ENCODE measurements at places on chromosomes 16 and 17.

DNA sequence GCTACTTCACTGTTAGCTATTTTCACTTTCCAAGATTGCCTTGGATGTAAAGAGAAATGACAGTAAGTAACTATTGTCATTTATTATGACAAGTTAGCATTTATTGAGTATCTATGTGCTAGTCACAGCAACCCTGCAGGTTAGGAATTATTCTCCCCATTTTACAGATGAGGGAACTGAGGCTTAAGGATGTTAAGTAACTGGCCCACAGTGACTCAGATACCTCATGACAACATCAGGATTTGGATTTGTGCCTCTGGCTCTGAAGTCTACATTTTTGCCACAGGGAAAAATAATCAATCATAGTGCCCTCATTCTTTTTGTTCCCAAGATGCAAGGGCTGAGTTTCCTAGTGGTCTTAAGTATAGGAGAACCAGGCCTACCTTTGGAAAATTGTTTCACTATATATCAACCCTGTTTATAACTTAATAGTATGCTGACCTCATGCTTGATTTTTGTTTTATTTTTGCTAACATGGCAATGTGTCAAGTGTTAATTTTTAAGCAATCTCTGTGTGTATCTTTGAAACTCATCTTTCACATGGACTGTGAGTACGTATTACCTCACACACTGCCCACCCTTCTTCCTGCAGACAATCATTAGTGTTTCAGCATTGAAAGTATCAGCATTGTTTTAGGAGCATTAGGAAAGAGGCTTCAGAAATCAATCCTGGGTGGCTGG is 105.0 kb downstream of the TANGO6 start:
- DNase-seq = no peak

DNA sequence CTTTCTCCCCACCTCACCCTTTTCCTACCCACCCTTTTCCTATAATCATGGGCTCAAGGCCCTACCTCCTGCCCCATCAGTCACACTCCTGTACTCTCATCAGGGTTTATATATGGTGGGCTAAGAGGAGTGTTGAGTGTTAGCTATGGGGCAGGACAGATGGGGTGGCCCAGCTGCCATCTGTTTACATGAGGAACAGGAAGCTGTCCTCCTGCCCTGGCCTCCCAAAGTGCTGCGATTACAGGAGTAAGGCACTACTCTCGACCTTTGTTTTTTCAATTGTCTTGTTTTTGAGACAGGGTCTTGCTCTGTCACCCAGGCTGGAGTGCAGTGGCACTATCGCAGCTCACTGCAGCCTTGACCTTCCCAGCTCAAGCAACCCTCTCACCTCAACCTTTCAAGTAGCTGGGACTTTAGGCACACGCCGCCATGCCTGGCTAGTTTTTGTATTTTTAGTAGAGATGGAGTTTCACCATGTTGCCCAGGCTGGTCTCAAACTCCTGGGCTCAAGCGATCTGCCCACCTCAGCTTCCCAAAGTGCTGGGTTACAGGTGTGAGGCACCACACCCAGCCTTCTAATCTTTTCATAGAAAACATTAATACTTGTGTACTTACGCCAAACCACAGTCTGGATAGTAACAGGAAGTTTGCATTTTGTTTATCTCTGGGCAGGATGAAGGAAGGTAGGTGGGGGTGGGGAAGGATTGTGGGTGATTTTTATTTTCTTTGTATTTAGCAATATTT is 1.6 kb downstream of the TRADD start:
- no peak for DNase-seq

GRCh38 chr16:74524926-74525325 is 82.0 kb downstream of the GLG1 start:
- no peak for DNase-seq

GRCh38 chr17:40350689-40351358 is 13.7 kb downstream of the GJD3 start:
- peak; percentile 69 for DNase-seq

- DNase-seq = no peak
These were observed 1.8 kb upstream of the CBX1 start for GRCh38 chr17:48102798-48103715.

DNA sequence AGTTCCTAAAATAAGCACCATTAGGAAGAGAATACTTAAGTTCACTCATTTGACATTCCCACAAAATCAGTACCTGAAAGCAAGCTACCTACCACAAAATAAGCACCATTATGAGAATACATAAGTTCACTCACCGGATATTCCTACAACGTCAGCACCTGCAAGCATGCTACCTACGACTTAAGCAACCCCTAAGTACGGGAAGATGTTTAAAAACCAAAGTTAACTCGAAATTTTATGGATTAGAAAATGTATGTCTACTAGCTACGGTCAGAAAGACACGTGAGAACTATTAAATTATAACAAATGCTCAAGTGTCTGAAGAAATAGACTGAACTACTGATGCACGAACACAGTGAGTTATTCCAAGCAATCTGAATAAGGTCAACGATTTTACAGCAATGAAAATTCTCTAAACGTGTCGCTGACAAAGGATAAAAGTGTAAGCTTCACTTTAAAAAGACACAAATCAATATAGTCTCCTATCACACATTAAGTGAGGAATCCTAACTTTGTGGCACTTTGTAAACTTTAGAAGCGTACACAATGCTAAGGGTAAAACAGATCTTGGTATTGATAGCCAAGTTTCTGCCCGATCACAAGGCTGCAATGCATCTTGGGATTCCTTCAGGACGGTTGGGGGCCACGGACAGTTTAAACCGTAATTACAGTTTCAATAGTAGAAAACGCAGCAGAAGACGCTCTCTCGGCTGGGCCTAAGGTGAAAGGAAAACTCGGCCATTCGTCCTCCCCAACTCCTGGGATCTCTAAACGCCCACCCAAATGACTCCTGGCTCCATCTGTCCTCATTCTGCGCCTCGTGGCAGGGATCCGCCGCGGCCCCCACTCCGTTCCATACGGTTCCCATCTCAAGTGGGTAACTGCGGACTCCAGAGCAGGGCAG is 1.3 kb downstream of the GSPT1 start:
- peak; percentile 27 for DNase-seq

- no peak for DNase-seq
These were observed 7.2 kb downstream of the SRCIN1 start for GRCh38 chr17:38598536-38598935.

DNA sequence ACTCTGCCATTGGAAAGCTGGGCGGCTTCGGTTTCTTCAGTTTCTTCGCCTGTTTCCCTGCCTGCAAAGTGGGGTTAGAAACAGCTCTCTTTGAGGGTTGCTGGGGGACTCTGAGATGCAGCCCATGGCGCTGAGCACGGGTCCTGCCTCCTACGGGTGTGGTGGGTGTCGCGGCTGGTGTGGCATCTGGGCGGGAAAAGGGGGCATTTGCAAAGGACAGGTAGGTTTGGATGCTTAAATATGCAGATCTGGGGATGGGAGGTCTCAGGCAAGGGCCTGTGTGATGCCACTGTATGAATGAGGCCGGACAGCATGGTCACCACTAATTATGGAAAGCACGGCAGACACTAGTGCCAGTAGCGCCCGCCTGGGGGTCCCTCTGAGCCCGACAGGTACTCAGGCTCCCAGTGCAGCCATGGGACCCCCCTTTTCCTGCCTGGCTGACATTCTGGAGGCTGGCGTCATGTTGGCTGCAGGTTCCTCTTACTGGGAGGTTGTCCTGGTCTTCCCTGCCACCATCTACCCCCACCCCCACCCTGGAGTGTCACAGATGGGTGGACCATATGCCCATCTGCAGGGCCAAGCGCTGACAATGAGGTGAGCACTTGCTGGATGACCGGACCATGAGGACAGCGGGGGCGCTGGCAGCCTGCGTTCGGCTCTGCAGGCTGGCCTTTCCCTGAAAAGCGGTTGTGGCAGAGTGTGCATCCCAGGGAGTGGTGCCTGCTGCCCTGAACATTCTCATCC is 237.7 kb downstream of the SEC14L1 start:
- DNase-seq = no peak

DNA sequence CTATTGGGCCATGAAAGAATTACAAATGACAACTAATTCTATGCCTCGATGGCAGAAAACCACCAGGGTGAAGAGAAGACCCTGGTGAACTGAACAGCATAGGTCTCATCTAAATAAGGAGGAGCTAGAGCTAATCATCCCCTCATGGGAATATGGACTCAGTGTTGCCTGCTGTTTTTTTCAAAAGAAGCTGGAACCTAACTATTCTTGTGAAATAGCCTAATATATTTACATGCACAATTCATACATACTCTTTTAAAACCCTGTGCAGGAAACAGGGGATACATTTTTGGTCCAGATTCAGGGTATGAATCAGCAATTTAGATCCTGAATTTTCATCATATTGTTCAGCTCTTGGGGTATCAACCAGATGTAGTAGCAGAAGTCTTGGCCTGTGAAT is 560.6 kb downstream of the TOX3 start:
- DNase-seq = no peak

GRCh38 chr16:87000001-87000400 is 317.2 kb downstream of the C16orf95 start:
- no peak for DNase-seq

All from putamen (tissue), 1 donor.